ENCODE measurements at places on chromosomes 2 and 18.

DNA sequence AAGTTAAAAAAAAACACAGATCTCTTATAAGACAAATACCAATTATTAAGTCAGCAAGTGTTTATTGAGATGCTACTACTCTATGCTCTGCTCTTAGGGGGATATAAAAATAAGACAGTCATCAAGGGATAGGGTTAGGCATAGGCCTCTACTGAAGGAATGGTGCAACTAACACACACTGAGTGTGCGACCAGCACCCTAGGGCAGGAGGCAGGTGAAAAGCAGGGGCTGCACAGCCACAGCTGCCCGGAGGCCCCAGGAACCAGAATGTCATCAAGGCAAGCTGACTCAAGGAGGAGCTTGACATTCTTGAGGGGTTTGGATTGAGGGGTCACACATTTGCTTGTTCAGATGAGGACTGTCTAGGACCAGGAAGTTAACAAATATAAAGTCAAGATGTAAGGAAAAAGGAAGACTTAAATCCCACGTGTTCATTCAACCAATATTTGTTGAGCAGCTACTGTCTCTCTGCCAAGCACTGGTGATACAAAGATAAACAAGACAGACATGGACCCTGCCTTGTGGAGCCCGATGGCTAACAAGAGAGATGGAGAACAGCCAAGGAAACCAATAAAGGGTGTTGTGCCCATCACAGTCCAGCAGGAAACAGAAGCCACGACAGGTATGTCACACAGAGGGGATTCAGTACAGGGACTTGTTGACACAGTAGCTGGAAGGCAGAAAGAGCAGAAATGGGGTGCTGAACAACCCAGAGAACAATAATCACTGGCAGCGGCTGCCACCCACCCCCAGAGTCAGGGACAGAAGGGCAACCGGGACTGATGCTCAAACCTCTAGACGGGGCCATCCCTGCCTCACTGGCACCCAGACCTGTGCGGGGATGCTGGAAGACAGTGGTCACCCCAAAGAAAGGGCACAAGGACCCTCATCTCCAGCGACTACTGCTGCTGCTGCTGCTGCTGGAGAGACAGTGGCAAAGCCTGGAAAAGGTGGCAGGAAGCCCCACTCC is 45.8 kb upstream of the MAL start:
- no peak for DNase-seq

- no peak for DNase-seq
These were observed 18.6 kb downstream of the GAREM2 start for GRCh38 chr2:26191316-26192159.

GRCh38 chr2:43593254-43593653 is 2.6 kb downstream of the THADA start:
- no peak for DNase-seq

DNA sequence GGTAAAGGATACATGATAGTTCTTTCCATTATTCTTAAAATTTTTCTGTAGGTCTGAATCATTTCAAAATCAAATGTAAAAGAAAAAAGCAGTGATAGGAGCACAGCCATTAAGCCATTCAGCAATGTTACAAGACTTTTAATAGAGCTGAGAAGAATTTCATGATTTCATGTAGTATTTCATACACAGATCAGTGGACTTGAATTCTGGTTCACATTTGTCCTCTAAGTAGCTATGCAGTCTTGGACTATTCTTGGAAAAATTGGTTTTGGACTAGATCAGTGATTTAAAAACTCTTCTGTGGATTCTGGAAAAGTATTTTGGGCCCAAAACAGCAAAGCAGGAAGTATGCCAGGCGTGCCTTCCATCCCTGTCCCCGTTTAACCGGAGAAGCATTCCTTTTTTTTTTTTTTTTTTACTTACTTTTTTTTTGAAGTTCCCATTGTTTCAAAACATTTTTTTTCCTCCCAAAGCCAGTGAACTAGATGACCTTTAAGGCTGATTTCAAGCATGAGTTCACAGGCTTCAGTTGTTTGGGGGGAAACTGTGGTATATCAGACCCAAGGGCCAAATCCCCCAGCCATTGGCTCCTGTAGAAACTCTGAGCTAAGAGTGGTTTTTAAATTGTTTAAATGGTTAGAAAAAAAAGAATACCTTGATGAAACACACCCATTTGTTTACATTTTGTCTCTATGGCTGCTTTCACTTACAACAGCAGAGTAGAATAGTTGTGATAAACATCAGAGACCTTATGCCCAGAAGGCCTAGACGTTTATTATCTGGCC is 17.5 kb upstream of the POLI start:
- DNase-seq, result no peak

GRCh38 chr2:141967980-141968379 is 162.8 kb downstream of the LRP1B start:
- DNase-seq, result no peak

DNA sequence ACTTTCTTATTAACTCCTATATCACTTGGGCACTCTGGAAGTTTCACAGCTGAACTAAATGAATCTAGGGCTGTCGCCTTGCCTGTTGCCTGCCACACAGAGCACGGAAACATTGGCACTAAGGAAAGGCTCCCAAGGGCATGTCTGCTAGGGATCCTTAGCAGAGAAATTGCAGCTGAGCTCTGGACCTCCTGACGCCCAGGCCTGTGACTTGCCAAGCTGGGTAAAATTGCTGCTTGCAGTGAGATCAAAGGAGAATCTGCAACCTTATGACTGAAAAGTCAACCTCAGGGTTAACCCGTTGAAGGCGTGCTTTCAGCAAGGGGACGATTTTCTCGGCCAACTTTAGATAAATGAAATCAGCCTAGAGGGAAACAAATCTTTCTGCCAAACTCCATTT is 189.8 kb downstream of the NCK2 start:
- no peak for DNase-seq

DNA sequence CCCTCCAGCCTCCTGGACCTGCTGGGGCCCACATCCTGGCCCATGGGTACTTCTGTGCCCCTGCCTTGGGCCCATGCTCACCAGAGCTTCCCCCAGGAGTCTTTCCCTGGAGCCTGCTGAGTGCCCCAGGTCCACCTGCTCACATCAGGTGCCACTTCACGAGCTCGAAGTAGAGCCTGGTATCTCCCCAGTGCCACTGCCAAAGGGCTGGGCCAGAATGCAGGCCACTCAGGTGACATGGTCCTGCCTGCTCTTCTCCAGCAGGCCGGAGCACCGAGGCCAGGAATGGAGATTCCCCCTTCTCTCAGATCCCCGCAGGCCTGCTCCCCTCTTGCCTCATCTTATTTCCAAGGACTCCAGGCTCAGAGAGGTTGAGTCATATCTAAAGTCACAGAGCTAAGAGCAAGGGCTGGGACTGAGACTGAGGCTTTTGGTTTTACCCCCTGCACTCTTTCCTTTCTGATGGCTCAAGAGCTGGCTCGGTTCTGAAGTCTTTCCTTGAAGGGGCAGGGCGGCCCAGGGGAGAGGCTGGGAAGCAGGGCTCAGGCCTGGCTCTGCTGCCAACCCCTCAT is 79.2 kb downstream of the HS1BP3 start:
- DNase-seq, result no peak
